ENCODE measurements at places on chromosomes 1 and 21. TPM values are rescaled to one million over a fixed set of nuclear protein-coding genes. Genes with fewer than 3 reads are reported as not detected.

RHD gene
- not detected for total RNA-seq

LIN9 gene
- 2.9 TPM for total RNA-seq

- no peaks in the 10 kb centered on the region for H3K4me1 ChIP-seq
- H3K27ac ChIP-seq: no peak overlapping the region
- no peak for DNase-seq
- H3K4me3 ChIP-seq: no peak overlapping the region
- no peaks in the 10 kb centered on the region for H3K27me3 ChIP-seq
- H3K36me3 ChIP-seq: no peaks in the 10 kb centered on the region
Measured at GRCh38 chr1:107851418-107851817, 113.6 kb downstream of the VAV3 start.

DNA sequence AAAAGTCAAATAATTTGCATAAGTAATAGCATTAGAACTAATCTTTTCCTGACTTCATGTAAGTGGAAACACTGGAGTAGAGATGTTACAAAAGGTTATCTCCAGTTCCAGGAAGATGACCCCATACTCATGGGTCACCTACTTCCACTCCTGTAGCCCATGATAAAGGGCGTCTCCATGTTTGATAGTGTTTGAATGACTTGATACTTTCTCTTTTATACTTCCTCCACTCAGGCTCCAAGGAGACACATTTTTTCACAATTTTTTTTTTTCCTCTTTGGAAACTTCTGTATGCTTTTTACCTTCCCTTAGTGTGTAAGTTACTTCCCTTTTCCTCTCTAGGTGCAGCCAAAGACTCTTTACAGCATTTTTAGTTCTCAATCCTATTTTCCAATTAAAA is 382.1 kb upstream of the B3GALT2 start:
- H3K4me1 ChIP-seq: no peaks in the 10 kb centered on the region
- H3K36me3 ChIP-seq: no peaks in the 10 kb centered on the region
- H3K27ac ChIP-seq: no peak overlapping the region
- no peak overlapping the region for H3K4me3 ChIP-seq
- no peaks in the 10 kb centered on the region for H3K27me3 ChIP-seq

- DNase-seq: no peak
- no peaks in the 10 kb centered on the region for H3K27me3 ChIP-seq
- H3K27ac ChIP-seq: no peak overlapping the region
- H3K4me1 ChIP-seq: no peaks in the 10 kb centered on the region
- no peak overlapping the region for H3K4me3 ChIP-seq
- H3K36me3 ChIP-seq: no peaks in the 10 kb centered on the region
Measured at GRCh38 chr1:87765681-87766070, 437.0 kb downstream of the LMO4 start.

DNA sequence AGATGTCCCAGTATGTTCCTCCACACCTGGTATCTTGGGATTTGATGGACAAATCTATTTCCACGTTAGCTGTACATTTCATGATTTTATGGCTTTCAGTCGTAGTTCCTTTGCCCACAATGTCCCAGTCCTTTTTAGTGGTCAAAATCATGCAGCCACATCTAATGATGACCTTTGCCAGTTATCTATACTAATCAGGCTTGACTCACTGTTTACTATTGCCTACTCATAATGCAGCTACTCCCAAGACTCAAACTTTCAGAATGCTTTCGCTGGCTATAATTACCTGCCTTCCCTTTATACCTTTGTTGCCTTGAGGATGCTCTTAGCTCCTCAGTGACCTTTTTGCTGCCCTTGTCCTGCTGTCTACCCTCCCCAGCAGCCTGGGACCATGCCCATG is 6.4 kb downstream of the NOS1AP start:
- no peaks in the 10 kb centered on the region for H3K36me3 ChIP-seq
- no peaks in the 10 kb centered on the region for H3K27me3 ChIP-seq

DNA sequence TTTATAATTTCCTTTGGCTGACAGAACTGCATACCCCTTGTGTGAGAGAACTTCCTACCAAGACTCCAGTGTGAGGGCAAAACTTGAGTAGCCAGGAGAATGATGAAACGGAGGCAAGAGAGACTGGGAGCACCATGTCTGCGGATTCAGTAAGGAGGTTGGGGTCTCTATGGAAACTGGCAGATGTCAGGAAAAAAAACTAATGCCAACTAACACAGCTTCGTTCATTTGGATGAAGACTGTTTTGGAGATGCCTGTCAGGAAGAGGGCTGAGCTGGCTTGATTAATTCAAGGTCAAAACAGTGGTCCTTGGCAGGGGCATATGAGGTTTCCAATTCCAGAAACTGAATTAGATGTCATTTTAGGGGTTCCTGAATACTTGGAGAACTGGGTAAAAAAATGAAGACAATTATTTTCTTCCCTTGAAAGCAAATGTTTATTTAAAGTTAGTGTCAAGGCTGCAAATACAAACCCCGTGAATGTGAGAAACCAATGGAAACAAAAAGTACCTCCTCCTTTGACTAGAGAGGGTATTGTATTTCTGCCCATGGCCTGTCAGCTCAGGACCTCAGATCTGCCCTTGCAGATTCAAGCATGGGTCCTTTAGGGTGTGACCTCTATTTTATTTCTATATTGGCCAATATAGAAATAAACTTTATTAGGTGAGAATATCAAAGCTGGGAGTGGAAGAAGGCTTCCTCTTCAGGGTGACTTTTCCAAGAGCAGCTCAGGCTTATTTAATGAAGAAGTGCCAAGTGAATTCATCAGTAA is 110.5 kb downstream of the MAST2 start:
- DNase-seq: no peak
- peak overlapping the region; percentile 26 for H3K4me3 ChIP-seq
- H3K27me3 ChIP-seq: no peaks in the 10 kb centered on the region
- peak overlapping the region; percentile 63 for H3K27ac ChIP-seq
- peaks cover 17% of the 10 kb centered on the region for H3K4me1 ChIP-seq
- H3K36me3 ChIP-seq: no peaks in the 10 kb centered on the region

DNA sequence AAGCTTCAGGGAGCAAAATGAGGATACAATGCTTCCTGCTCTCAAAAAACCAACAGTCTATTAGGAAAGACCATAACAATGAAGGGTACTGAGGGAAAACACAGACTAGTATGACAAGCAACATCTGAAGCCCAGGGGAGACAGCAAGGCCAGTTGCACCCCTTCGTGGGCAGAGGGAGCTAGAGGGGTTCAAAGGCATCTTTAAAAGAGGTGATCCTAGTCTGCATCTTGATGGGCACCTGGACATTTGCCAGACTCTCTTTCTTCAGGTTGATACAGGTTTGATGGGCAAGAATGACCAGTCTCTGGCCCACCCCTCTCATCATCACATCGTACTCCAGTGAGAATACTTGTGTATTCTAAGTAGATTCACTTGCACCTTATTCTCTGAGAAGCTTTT is 177.7 kb downstream of the VAV3 start:
- no peaks in the 10 kb centered on the region for H3K27me3 ChIP-seq
- DNase-seq: peak; percentile 64
- H3K36me3 ChIP-seq: no peaks in the 10 kb centered on the region
- no peak overlapping the region for H3K4me3 ChIP-seq
- no peaks in the 10 kb centered on the region for H3K4me1 ChIP-seq

Data from Peyer's patch (tissue), 4 donors.